Hematopoietic multipotent progenitor cell (in vitro differentiated cells): ENCODE measurements at places on chromosomes 1 and 21.
A peak's percentile ranks its signal among the peaks of the same experiment; 100 is the strongest.

GRCh38 chr1:156226116-156226538 is 13.3 kb downstream of the PMF1 start:
- DNase-seq = no peak

- no peak for DNase-seq
These were observed 69.2 kb downstream of the LMX1A start for GRCh38 chr1:165287329-165287728.

DNA sequence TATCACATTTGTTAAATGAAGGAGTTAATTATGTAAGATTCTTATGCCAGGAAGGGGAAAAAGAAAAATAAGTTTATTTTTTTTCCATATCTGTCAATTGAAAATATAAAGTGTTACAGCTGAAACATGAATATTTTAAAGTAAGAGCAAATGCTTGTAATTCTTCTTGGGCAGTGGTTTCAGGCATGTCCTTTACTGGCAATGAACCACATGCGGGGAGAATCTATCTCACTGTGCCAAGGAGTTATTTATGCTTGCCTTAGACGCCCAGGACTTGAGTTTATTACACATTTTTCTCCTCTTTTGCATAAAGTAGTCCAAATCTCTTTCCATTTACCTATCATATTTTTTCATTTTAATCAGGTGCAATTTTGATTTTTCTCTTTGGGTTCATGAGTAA is 207.8 kb upstream of the NRIP1 start:
- no peak for DNase-seq

GRCh38 chr21:17045214-17045853 is 467.5 kb upstream of the CXADR start:
- DNase-seq = peak; percentile 5

- no peak for DNase-seq
These were observed 22.0 kb downstream of the SLC16A1 start for GRCh38 chr1:112933820-112934571.

- no peak for DNase-seq
These were observed 72.5 kb downstream of the ASTN1 start for GRCh38 chr1:177092001-177092400.

DNA sequence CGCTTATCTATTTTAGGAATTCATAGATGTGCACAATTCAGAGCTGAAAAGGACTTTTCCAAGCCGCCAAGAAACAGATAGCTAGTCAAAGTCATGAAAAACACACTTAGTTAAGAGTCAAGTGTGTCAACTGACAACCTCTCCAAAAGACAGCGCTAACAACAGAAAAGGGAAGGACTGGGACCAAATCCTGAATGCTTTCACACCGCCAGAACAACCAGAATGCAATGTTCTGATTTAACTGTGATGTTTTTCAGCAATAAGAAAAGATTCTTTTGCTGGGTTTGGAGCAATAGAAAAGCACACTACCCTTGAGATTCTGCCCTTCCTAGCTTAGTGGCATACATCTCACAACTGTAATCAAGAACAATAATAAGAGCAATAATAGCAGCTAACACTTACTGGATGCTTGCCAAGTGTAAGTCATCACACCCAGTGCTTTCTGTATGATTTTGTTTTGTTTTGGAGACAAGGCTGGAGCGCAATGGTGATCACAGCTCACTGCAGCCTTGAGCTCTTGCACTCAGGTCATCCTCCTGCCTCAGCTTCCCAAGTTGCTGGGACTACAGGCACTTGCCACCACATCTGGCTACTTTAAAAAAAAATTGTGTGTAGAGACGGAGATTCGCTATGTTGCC is 33.9 kb upstream of the SDC3 start:
- no peak for DNase-seq

GRCh38 chr1:221672965-221673364 is 68.9 kb downstream of the DUSP10 start:
- no peak for DNase-seq

DNA sequence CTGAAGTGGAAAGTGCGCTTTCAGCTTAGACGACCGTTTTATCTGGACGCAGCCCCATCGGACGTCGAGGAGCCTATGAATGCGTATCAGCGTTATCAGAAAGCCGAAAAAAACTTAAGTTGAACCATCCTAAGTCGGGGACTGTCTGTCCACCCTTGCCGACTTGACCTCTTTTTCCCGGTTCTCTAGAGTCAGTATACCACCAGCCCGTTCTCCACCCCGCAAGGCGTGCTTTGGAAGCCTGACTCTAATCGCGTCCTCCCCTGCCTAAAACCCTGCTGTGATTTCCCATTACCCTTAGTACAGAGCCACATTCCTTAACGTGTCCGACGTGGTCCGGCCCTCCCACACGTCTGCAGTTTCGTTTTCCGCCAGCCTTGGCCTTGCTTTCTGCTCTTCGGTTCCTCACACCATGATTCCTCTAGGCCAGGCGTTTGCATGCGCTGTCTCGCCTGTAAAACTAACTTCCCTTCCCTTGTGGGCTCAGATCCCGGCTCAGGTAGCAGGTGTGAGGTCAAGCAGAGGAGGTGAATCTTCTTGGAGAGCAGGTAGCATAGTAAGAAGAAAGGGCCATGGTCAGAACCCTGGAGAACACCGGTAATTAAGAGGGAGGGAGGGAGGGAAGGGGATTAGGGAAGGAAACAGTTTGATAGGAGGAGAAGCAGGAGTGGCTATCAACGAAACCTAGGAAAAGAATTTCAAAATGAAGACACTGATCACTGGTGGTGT is 865 bp downstream of the ADPRS start:
- no peak for DNase-seq
